ENCODE measurements at places on chromosomes 4 and X.

DNA sequence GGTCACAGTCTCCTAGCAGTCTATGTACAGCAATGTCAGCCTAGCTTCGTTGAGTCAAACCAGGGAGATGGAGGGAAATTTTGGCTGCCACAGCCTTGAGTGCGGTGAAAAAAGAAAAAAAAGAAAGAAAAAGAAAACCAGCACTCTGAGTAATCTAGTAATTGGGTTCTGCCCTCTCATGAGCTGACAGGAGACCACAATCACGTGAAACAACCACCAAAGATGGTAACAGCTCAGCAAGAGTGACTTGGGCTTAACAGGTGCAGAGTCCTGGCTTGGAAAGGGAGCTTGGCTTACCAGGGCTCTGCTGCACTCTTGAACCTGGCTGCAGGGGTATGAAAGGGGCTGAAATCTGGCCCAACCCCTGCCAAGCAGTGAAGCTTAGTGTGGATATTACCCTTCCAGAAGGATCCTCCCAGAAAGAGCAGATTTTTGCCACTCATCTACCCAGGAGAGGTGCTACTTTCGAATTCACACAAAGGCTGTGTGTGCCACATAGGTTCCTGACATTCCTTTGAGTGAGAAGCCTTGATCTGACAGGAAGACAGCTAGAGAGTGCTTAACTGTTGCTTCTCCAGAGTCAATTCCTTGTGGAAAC lies 350.3 kb downstream of the PTTG2 start:
- peak; percentile 60 for DNase-seq

- DNase-seq, result no peak
Observed at GRCh38 chr4:1050486-1051213, 39.2 kb downstream of the FGFRL1 start.

- DNase-seq, result no peak
Observed at GRCh38 chr4:14877246-14878225, 124.7 kb upstream of the CPEB2 start.

GRCh38 chr4:105145156-105145902 lies 1.3 kb upstream of the TET2 start:
- no peak for DNase-seq

DNA sequence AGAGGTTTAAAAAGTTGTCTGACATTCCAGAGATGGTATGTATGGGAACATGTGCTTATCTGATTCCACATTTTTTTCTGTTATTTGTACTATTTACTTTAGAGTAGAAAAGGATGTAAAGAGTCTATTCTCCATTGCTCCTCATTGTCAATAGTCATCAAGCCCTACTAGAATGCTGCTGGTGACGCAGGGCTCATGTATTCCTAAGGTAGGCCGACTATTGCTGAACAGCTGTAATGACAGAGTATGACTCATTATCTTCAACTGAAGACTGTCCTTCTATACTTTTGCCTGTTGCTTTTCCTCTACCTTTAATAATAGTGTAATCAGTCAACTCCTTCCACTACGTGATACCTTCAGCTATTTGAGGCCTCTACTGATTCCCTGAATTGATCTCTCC lies 509.1 kb upstream of the NR3C2 start:
- DNase-seq, result no peak

DNA sequence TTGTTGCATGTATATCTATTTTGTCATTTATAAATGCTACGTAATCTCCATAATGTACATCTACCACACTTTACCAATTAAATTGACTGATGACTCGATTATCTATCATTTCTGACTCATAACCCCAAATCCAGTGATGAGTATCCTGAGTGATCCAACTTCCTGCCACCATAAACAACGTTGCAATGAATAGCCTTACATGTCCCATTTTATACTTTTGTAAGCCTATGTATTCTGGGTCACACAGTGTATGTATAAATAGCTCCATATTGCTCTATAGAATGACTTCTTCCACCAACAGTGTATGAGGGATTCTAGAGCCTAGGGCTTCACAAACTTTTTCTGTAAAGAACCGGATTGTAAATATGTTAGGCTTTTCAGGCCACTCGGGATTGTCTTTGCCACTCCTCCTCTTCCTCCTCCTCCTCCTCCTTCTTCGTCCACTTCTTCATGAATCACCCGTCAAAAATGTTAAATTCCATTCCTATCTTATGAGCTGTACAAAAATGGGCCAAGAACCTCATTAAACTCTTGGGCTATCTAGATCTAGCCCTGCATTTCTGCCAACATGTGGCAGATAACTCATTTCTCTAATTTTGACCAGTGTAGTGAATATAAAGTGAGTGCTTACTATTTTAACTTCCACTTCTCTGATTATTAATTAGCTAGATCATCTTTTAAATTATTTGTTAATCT lies 672.2 kb upstream of the AMOT start:
- DNase-seq, result no peak

- no peak for DNase-seq
Observed at GRCh38 chr4:2241003-2241402, 918 bp downstream of the HAUS3 start.

- DNase-seq, result no peak
Observed at GRCh38 chrX:132751063-132751690, 207.3 kb downstream of the HS6ST2 start.

DNA sequence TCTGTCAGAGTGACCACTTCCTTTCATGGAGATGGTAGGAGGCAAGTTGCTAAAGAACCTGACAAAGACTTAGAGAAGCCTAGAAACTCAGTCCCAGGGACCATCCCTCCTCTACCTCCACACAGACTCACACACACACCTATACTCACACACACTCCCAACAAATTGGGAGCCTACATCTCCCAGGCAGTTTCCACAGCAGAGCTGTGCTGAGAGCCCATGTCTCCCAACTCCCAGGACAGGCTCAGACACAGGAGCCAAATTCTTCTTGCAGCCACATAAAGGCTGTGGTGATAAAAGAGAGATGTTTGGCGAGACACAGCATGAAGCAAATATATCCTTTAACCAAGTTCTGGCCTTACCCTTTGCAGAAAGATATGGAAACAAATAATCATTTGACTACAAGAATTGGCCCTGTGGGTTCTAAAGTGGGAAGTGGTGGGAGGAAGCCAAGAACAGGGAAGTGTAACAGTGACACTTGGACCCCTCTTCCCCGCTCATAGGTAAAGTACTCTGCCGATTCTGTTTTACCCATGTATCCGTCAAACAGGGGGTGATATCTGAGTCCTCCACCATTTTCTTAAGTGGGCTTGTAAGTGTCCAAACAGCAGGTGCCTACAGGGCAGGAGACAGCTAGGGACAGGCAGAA lies 11.0 kb upstream of the IDS start:
- DNase-seq, result no peak

GRCh38 chr4:103996064-103996463 lies 276.3 kb upstream of the TACR3 start:
- DNase-seq, result no peak

- no peak for DNase-seq
Observed at GRCh38 chrX:16661495-16661894, 11.5 kb downstream of the S100G start.

- DNase-seq, result no peak
Observed at GRCh38 chr4:66943112-66943511, 602.2 kb downstream of the CENPC start.

DNA sequence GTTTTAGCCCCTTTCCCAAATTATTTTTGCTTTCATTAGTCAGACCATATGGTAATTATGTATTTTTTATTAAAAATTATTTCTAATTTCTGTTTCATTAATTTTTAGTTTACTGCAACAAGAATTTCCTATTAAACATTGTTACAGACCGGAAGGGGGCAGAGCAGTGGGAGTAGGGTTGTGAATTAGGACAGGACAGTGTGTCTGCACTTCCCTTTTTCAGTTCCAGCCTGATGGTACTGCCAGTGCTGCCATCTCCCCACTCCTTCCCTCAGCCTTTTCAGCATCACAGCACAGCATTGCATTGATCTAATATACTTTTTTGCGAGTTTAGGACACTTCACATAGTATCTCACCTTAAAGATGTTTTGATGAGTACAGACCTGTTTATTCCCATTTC lies 76.5 kb downstream of the STIM2 start:
- DNase-seq, result no peak

- no peak for DNase-seq
Observed at GRCh38 chr4:121180558-121180957, 16.4 kb upstream of the TNIP3 start.

GRCh38 chrX:148784856-148785255 lies 284.4 kb downstream of the AFF2 start:
- no peak for DNase-seq

DNA sequence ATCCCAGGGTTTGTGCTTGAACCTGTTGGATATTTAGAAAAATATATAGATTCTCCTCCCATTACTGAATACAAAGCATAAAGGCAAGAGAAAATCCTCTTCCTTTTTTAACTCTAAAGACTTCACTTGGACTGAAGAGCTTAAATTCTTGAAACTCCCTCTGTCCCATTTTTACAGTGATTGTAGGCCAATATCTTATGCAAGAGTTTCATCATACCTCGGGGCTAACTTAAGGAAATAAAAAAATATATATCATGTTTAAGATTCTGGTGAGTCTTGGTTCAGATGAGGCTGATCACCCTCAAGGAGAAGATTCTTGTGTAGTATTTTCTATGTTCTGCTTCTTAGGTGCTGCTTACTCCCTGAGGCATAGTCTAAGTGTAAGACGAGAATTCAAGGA lies 1449.6 kb downstream of the C4orf33 start:
- DNase-seq, result no peak

- no peak for DNase-seq
Observed at GRCh38 chr4:30844861-30845582, 124.9 kb downstream of the PCDH7 start.

GRCh38 chr4:85968945-85969819 lies 390.7 kb downstream of the MAPK10 start:
- no peak for DNase-seq

- DNase-seq, result no peak
Observed at GRCh38 chr4:20065952-20066351, 185.8 kb upstream of the SLIT2 start.

DNA sequence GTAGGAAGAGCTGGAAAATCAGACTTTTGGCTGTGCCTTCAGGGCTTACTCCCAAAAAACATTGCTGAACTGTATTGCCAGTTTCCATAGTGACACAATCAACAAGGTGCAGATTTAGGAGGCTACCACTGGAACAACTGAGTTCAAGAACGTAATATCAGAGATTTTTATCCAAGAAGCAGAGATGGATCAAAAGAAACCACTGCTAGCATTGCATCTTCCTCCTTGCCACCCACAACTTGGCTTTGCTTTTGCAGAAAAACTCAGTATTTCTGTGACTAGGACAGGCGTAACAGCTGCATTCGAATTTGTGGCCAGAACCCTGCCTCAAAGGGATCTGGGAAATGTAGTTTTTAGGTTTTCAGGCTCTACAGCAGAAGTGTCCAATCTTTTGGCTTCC lies 27.8 kb upstream of the WDFY3 start:
- DNase-seq, result no peak

GRCh38 chr4:38857354-38858096 lies 908 bp upstream of the TLR6 start:
- DNase-seq, result peak; percentile 37

DNA sequence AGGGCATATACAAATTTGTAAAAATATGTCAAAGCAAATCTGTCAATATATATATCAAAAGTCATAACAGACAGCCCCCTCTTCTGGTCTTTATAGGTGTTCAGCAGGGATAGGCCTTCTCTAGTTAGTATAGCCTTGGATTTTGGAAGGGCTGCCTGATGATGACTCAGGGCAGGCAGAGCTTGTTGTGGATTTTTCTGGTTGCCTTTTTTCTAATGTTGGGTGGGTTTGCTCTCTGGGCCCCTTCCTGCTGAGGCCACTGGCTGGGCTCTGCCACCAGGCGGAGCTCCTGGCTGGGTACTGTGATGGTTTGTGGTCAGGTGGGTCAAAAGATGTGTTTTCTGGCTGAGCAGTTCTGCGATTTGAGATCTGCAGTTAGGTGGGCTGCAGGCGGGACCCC lies 294.2 kb downstream of the GRIA2 start:
- no peak for DNase-seq

- peak; percentile 76 for DNase-seq
Observed at GRCh38 chr4:17336524-17336961, 175.3 kb downstream of the QDPR start.

- DNase-seq, result peak; percentile 7
Observed at GRCh38 chrX:53356186-53356585, 66.3 kb downstream of the SMC1A start.

GRCh38 chrX:122418758-122419157 lies 765.3 kb upstream of the GRIA3 start:
- DNase-seq, result no peak

DNA sequence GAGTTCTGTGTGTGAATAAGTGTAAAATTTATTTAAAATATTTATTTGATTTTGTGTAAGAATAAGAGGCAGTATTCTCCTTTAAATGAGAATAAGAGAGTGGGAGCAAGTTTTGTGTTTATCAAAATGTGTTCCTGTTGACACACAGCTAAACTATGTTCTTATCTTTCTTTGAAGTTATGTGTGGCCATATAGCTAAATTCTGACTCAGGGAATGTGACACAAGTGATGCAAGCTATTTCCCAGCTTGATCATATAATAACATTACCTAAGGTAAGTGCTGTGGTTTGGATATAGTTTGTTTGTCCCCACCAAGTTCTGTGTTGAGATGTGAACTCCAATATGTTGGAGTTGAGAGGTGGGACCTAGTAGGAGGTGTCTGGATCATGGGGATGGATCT lies 740.0 kb upstream of the IGFBP7 start:
- no peak for DNase-seq

GRCh38 chr4:88012647-88013046 lies 5.2 kb downstream of the PKD2 start:
- DNase-seq, result no peak

GRCh38 chr4:38287101-38287851 lies 327.1 kb downstream of the PTTG2 start:
- DNase-seq, result no peak

GRCh38 chrX:109312757-109313156 lies 169.1 kb downstream of the GUCY2F start:
- DNase-seq, result no peak

- no peak for DNase-seq
Observed at GRCh38 chrX:25663701-25664100, 474.4 kb upstream of the MAGEB18 start.

DNA sequence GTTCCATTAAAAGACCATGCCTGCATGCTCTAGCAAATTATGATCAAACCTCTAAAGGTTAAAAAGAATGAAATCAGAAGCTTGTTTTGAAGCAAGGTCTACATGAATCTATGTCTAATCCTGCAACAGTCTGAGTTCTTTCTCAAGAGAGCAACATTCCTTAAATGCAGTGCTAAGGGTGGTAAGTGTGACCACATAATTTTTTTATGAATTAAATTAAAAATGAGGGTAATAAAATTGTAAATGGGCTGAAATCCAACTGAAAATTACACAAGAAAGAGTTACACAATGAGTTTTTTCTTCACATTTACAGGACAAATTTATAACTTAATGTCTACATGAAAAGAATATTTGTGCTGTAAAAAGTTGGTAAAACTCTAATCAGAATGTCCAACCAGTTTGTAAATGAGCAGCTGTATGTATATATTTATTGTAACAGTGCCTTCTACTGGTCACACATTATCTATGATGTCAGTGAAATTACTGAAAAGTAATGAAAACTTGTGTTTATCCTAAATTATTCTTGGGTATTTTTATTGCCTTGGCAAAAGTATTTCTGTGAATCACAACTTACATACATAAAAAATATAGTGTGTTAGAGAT lies 336.3 kb upstream of the PITX2 start:
- DNase-seq, result no peak

All from activated CD4-positive, alpha-beta T cell treated with anti-CD3 and anti-CD28 coated beads, Interleukin-2, amount 50 U/mL, for 48 hours (primary cell).